ENCODE measurements at places on chromosomes 12 and 14.

GRCh38 chr12:6957151-6957701, 6.1 kb downstream of the PTPN6 start:
- DNase-seq = no peak

- DNase-seq = no peak
Observed at GRCh38 chr14:44112774-44113460, 394.2 kb downstream of the FSCB start.

DNA sequence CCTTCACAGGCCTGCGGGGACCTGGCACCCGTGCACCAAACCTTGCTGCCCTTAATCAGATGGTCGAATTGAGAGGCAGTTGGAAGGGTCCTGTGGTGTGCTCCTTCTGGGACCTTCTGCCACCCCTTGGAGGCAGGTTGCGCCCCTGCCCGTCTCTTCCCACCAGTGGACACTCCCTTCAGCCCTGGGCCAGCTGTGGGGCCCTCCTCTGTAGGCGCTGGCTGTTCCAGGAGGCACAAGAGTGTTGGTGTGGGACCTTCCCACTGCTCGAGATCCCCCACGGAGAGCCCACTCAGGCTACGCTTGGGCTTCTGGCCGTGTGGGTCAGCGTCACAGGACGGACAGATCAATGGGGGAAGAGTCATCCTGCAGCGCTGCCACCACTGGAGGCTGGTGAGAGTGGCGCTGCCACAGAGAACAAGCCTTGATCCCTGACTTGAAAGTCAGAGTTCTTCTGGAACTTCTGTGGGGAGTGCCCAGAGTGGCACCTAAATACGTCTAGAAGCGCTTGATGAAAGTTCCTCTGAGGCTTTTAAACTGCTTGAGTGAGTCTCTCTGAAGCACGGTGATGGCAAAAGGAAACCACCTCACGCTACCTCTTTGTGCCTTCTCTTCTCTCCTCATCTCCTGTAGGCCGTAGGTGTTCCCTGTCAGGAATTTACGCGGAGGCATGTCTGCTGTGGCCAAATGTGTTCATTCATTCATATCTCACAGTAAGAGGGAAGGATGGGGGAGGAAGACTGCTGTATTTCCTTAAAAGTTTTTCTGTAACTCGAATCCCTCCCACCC, 48.3 kb downstream of the TRAF3 start:
- DNase-seq = no peak

- no peak for DNase-seq
Observed at GRCh38 chr14:51735851-51736250, 84.1 kb downstream of the FRMD6 start.

DNA sequence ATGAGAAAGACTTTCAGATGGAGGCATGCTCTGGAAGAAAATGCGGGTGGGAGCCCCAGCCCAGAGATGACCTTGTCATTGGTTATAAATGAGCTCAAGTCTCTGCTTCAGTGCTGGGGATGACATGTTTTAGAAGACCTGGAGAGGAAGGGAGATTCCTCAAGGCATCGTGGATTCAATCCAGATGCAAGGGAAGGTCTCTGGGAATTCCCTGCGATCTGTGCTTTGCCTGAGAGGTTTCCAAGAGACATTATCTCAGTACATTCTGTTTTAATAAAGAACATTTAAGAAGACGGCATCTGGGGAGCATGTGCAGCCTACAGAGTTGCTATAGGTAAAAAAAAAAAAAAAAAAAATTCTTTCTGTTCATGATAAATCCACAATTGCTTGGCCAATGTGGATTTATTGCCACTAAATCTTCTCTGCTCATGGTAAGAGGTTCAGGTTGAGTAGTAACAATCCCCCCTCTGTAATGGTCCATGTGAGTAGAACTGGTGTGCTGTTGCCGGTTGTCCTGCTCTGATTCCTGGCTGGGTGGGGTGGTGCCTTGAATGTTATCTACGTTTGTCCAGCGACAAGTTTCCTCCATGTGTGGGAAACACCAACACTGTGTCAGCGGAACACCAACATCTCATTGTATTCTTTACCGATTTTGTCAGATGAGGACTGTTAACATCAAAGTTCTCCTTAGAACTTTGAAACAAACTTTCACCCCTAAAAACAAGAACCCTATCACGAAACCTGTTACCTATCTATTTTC, 230.0 kb downstream of the MSRB3 start:
- no peak for DNase-seq

DNA sequence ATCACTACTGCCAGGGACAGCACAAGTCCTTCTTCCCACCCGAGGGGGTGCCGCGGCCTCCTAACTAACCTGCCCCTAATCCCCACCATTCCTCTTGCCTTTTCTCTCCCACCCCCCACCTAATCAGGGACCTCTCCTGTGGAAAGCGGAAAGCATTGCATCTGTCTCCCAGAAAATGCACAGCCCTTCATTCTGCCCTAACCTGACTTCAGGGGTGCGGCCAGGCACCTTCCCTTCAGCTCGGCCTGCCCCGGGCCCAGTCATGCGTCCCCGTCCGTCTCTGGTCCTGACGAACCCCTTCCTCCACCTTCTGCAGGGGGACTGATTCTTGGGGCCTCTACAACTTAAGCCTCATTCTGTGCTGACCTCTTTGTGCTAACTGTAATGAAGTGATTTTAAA, 43.9 kb upstream of the TRAF3 start:
- DNase-seq = no peak

- no peak for DNase-seq
Observed at GRCh38 chr14:84826294-84826693, 703.6 kb upstream of the FLRT2 start.

- no peak for DNase-seq
Observed at GRCh38 chr14:104678346-104678745, 11.1 kb upstream of the INF2 start.

DNA sequence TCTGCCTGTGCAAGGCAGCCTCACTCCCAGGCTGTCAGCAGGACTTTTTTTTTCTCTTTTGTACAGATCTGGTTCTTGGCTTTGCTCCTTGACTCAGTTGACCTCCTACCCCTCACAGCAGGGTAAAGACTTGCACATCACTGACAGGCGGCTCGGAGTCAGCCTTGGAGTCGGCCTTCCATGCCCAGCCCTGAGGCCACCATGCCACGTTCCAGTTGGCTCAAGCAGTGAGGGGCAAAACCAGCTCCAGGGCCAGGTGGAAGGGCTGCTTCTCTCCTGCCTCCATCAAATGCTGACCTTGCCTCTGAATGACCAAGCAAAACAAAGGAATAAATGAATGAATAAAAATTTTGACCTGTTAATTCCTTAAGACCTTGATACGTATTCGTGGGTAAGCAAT, 27.6 kb downstream of the JAG2 start:
- DNase-seq = no peak
